ENCODE measurements at places on chromosomes 16 and 17.

DNA sequence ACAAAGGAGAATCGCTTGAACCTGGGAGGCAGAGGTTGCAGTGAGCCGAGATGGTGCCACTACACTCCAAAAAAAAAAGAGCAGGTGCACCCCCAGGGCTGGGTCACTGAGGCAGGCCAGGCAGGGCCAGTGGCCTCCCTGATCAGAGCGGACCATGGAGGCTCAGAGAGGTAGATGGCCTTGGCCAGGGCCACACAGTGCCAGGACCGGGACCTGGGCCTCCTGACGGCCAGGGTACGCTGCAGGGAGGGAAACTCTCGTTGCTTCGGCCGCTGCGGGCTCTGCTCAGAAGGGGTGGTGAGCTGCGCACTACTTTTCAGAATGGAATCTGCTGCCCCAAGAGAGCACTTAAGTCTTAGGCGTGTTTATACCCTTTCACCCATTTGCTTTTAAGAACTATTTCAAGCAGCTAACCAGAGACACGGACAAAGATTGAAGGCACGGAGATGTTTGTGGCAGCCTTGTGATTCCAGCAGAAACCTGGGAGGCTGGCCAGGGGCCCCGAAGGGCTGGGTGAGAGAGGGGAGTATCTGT is 17.1 kb downstream of the MYO1C start:
- DNase-seq: no peak

GRCh38 chr16:87042551-87043230 is 274.5 kb downstream of the C16orf95 start:
- no peak for DNase-seq

DNA sequence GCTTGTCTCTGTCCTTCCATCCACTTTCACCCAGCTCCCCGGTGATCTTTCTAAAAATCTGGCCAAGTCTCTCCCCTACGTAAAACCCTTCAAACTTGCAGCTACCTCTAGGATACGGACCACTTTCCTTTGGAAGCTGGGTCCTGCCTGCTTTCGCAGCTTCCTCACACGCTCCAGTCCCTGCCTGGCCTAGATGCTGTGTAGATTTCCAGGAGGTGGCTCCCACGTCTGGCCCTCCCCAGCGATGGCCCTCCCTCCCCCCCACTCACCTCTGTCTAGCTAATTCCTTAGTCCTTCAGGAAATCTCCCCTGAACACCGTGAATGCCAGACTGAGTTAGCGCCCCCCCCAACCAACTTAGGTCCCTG is 579 bp upstream of the LRRC59 start:
- DNase-seq: no peak

GRCh38 chr16:56658327-56658875 is 642 bp downstream of the MT1F start:
- no peak for DNase-seq

DNA sequence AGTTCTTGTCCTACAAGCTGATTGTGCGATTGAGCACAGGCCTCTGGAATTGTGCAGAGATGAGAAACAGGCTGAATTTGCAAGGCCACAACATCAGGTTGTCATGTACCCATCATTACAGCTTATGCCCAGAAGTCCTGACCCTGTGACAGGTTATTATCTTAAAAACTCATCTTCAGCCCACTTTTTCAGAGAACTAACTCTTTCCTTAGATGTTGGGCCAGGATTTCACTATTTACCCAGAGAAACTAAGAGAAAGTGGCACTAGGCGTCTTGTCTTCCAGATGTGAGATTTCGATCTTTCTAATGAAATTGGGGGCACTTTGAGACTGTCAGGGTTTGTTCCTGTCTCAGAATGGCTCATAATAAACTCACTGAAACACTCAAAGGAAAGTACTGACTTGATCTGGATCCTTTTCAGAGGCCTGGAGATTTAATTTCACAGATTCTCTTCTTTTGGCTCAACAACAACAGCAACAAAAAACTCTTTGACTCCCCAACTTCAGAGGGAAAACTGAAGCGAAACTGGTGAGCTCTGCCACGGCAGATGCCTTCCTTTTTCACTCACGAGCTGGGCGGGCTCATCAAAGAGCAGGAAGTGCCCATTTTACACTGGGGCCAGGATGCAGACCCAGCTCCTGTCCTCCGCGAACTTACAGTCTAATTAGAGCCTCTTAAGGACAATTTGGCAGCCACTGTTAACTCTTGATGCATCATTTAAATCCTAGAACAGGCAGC is 17.7 kb upstream of the SLC12A3 start:
- no peak for DNase-seq

GRCh38 chr17:44361292-44362260 is 2.1 kb downstream of the FAM171A2 start:
- no peak for DNase-seq

- DNase-seq: no peak
These were observed 46.1 kb downstream of the CYTH1 start for GRCh38 chr17:78735832-78736525.

- no peak for DNase-seq
These were observed 9.5 kb upstream of the LGALS9 start for GRCh38 chr17:27621536-27621935.

DNA sequence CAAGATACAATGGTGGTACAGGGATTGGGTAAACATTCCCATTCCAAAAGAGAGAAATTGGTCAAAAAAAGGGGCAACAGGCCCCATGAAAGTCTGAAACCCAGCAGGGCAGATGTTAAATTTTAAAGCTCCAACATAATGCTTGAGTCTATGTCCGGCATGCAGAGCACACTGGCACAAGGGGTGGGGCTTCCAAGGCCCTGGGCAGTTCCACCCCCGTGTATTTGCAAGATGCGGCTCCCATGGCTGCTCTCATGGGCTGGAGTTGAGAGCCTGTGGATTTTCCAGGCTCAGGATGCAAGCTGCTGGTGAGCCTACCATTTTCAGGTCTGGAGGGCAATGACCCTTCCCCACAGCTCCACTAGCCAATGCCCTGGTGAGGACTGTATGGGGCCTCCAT is 27.9 kb upstream of the RAI1 start:
- DNase-seq: no peak

- DNase-seq: no peak
These were observed 6.4 kb downstream of the NME3 start for GRCh38 chr16:1764971-1765370.

DNA sequence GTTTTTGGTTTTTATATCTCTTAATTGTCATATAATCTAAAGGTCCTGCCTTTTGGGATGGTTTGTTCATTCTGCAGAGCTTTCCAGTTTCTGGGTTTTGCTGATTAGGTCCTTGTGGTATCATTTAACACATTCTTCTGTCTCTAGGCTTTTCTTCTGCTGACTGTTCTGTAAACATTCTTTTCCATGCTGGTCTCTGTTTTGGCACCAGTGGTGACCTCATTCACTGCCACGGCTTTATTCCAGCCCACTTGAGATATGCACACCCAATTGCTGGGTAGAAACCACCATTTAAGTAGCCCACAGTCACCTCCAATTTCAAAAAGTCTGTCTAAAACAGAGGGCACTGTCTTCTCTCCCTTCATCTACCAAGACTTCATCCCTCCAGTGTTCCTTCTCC is 31.1 kb upstream of the COX10 start:
- DNase-seq: no peak

DNA sequence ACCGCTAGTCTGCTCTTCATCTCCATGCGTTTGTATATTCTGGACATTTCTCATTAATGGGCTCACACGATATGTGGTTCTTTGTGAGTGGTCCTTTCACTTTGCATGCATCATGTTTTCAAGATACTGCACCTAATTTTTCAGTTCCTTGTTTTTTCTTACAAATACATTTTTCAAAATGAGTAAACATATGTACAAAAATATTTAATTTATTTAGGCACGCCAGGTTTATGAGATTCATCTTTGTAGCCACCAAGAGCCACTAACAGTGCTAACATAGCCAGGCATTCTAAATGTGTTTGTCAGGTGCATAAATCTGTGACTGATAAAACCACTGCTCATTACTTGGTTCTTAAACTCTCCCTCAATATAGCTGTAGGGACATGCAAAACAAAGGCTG is 375.3 kb downstream of the WWOX start:
- DNase-seq: no peak

DNA sequence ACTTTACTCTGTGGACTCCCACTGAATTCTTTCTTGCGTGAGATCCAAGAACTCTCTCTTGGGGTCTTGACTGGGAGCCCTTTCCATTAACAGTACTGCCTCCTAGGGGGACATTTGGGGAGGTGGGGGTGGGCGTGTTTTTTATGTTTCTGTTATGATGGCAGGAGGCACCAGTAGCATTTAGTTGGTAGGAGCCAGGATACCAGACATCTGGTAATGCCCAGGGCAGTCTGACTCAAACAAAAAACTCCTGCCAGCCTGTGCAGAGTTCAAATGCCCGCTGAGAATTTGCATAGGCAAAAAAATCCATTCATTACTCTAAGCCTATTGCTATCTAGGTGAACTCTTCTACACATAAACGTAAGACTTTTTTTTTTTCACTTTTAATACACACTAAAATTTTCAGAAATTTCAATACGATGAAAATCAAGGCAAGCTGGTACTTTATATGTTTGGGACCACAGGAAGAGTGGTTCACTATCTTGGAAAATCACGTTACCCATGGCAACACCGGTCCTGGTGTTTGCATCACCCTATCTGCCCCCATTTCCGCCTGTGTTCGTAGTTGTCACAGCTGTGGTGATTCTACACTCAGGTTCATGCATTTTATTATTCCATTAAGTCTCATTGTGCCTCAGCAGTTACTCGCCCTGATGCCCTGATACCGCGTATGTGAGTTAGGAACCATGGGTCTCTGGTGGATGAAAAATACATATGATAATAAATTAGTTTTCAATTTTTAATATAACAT is 121.1 kb upstream of the XYLT1 start:
- peak; percentile 2 for DNase-seq

GRCh38 chr16:80924372-80924978 is 82.2 kb downstream of the CMC2 start:
- DNase-seq: peak; percentile 22

GRCh38 chr16:31061813-31062440 is 12.1 kb downstream of the ZNF668 start:
- DNase-seq: no peak

GRCh38 chr16:12961626-12962025 is 60.2 kb downstream of the SHISA9 start:
- DNase-seq: no peak

DNA sequence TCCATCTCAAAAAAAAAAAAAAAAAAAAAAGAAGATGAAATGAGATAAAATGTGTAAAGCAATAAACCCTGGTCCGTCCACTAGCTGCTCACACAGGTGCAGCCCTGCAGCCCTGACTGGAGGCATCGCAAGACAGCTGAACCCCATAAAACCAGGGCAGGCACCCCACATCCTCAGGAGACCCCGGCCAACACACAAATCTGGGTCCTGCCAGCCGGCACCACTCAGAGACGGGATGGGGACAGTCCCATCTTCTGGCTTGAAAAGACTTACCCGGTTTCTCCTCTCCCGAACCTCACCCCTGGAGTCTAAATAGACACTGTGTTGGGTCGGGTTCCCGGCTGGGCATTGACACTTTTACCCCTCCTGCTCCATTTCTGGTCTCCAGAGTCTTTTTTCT is 52.7 kb upstream of the TNRC6C start:
- DNase-seq: no peak

- no peak for DNase-seq
These were observed 10.0 kb downstream of the CACNA1G start for GRCh38 chr17:50570528-50570927.

GRCh38 chr17:10394201-10394887 is 21.5 kb upstream of the MYH13 start:
- DNase-seq: no peak

DNA sequence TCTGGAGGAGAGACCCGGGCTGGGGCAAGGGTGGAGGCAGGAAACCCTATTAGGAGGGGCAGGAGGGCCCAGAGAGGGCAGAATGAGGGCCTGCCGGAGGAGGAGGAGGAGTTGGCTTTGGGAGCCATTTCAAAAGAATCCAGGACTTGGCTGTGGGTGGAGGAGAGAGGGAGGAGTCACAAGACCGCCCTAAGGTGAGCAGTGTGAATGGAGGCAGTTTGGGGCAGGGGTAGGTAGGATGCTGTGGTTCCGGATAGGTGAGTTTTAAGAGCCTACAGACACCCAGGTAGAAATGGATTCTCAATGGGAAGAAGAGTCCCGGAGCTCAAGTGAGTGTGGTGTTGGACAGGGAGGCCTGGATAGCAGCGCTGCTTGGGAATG is 80.3 kb downstream of the ARHGAP23 start:
- DNase-seq: no peak

GRCh38 chr16:49859125-49859811 is 3.4 kb upstream of the ZNF423 start:
- no peak for DNase-seq

GRCh38 chr17:42380935-42381334 is 7.3 kb downstream of the STAT3 start:
- DNase-seq: no peak

GRCh38 chr17:53749178-53749577 is 73.5 kb upstream of the KIF2B start:
- no peak for DNase-seq

GRCh38 chr16:19933740-19934139 is 49.1 kb upstream of the GPRC5B start:
- no peak for DNase-seq

- DNase-seq: no peak
These were observed 4.4 kb downstream of the ZNF48 start for GRCh38 chr16:30399435-30400186.

DNA sequence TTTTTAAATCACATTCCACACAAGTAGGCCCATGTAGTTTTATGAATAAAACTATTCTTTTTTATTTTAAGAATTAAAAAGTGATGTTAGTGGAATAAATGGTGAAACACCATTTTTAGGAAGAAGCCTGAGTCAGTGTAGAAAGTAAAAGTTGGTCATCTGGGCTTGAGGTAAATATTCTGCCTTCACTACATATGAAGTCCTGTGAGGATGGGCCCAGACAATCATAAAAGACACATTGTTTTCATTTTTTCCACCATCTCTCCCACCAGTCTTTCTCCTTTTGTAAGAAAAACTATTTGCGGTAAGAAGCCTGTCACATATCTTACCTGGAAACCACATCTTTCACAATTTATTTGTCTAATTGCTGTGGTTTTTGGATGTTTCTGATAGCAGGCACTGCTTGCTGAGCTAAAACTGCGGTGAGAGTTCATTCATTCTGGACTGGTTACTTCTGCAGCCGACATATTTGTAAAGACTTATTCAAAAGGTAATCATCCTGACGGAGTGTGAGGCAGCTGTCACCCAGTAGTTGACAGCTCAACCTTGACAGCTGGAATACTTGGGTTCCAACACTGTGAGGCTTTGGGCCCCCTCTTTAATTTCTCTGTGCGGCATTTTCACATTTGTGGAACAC is 10.6 kb upstream of the RFFL start:
- no peak for DNase-seq

- no peak for DNase-seq
These were observed 295.3 kb downstream of the SEC14L1 start for GRCh38 chr17:77436058-77436442.

All from activated CD4-positive, alpha-beta T cell treated with anti-CD3 and anti-CD28 coated beads for 4 hours (primary cell).